CD14-positive monocyte (primary cell): ENCODE measurements at places on chromosomes 7 and 10. TPM values are rescaled to one million over a fixed set of nuclear protein-coding genes. Genes with fewer than 3 reads are reported as not detected.

GRCh38 chr10:22715290-22715625, 880 bp upstream of the PIP4K2A start:
- H3K27me3 ChIP-seq: no peaks in the 10 kb centered on the region
- peaks cover 25% of the 10 kb centered on the region for H3K4me1 ChIP-seq
- H3K4me3 ChIP-seq: no peak overlapping the region
- no peak for DNase-seq
- no peaks in the 10 kb centered on the region for H3K36me3 ChIP-seq

DNA sequence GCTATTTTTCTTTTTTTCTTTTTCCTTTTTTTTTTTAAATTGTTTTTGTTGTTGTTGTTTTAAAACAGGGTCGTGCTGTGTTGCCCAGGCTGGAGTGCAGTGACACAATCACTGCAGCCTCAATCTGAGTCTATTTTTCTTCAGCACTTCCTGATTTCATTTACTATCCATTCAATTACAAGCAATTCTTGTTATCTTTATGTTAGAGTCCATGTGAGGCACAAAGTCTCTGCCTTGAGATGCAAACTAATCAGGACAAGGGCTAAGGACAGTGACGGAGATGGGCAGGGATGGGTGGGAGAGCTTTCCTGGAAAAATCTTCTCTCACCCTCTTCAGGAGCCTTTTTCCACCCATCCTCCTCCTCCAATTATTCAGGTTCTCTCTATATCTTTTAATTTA, 157.3 kb upstream of the AUTS2 start:
- H3K4me3 ChIP-seq: no peak overlapping the region
- H3K27me3 ChIP-seq: no peaks in the 10 kb centered on the region
- no peaks in the 10 kb centered on the region for H3K36me3 ChIP-seq
- H3K27ac ChIP-seq: no peak overlapping the region
- DNase-seq: no peak

DNA sequence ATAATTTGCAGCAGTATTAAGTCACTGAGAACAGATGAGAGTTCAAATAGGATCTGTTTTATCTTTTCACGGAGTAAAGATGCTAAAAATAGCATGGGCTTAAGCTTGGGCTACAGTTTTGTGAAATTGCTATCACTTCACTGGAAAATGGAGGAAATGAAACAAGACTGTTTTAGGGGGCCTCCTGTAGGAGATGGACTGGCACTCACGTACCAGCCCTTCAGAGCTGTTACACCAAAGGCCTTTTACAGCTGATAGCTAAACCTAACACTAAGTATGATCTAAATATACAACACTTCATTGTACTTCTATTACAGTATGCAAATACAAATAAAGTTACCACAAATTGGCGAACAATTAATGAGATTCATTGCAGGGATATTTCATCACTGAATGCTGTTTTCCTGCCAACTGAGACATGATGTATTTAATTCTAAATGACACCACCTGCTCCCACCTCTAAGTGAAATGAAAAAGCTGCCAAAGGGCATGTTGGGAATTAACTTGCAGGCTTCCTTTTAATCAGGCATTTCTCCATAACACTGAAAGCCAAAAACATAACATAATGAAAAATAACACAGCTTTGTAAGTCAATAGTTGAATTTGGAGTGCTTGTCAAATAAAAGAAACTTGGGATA, 304.5 kb upstream of the LRRN3 start:
- DNase-seq: no peak
- no peak overlapping the region for H3K27ac ChIP-seq
- H3K4me3 ChIP-seq: no peak overlapping the region
- no peaks in the 10 kb centered on the region for H3K36me3 ChIP-seq
- no peaks in the 10 kb centered on the region for H3K27me3 ChIP-seq
- no peaks in the 10 kb centered on the region for H3K4me1 ChIP-seq

- no peak for DNase-seq
- no peak overlapping the region for H3K27ac ChIP-seq
- H3K36me3 ChIP-seq: peaks cover 16% of the 10 kb centered on the region
- no peaks in the 10 kb centered on the region for H3K4me1 ChIP-seq
Measured at GRCh38 chr7:107938456-107939250, 47.7 kb downstream of the DLD start.

DNA sequence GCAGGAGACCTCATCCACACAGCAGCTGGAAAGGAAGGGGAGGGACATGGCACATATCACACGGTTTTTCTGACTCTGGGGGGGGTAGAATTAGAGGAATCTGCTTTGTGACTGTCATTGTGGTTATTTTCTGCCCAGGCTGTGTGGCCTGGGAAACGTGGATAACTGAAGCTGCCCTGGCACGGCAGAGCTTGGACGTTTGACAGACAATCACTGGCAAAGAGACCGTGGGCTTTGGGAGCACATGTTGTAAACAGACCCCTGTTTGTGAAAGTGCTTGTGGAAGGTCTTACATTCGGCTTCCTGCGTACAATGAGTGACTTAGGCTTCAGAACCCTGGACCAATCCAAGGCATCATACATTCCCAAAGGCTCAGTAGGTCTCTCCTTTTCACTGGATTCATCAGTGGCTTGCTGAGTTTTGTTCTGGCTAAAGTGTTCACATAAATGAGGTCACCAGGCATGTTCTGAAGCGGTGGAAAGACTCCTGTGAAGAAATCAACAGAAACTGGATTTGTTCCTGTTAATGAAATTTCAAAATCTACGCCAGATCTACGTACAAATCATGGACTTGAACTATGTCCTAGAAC, 188.2 kb downstream of the TEX36 start:
- no peak overlapping the region for H3K27ac ChIP-seq
- no peak overlapping the region for H3K4me3 ChIP-seq
- DNase-seq: no peak
- no peaks in the 10 kb centered on the region for H3K36me3 ChIP-seq

DNA sequence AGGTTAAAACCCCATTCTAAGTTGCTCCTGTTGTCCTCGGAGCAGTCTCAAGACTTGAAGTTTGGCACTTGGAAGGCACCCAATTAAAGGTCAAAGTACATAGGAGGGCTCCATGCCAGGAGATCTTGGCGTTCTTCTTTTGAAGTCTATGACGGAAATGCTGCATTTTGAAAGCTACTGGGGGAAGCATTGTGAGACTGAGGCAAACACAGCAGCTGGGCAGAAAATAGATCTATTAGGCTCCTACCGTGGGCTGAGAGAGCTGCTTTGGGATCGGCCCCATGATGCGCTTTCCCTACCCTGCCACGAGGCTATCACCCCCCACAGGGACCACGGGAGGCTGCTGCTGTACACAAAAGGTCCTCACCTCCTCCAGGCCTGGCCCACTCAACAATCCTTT, 20.0 kb downstream of the KIAA1549 start:
- DNase-seq: no peak
- H3K27ac ChIP-seq: no peak overlapping the region
- H3K27me3 ChIP-seq: no peaks in the 10 kb centered on the region

The PILRB gene
- 1.7 TPM for polyA plus RNA-seq

The CAMK2G gene
- 1.7 TPM for polyA plus RNA-seq
